ENCODE measurements at places on chromosomes 5 and 9.

DNA sequence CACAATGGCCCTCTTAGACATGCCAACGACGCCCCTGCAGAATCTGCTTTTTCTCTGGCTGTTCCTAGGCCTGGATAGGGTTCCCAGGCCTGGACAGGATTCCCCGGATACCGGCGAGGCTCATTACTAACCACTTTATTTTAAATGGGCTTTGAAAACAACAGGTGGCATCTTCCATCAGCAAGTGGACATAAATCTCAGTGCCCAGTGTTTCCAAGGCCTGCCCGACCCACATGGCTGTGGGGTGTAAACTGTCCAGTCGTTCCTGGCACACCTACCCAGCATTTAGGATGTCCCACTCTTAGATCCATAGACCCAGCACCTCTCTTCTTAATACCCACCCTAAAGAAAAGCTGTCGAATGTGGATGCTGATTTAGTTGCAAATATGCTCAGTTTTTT, 896 bp downstream of the CMBL start:
- no peak for DNase-seq

DNA sequence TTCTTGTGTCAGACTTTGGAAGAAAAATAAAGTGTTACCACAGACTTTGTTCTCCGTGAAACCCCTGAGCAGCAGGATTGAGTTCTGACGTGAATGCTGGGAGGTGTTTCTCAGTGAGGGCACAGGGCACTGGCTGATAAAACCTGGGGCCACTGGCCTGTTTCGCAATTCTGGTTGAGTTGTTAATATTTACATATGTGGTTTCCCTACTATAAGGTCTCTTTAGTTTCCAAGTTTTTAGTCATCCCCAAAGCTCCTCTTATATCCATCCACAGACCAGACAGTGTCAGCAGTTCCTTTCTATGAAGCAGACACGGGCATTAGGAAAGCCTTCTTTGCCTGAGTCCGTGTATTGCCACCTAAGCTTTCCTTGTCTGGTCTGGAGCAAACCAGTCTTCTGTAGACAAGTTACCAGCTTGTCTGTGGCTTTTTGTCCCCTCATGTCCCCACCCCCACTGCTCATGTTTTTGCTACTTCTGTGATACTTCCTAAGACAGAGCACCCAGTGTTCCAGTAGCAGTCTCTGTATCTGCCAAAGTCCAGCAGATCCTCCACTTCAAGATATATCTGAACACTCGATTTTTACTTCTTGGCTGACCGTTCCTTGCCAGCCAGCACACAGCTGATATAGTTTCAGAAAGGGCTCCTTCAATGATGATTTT, 42.0 kb downstream of the ACO1 start:
- no peak for DNase-seq

DNA sequence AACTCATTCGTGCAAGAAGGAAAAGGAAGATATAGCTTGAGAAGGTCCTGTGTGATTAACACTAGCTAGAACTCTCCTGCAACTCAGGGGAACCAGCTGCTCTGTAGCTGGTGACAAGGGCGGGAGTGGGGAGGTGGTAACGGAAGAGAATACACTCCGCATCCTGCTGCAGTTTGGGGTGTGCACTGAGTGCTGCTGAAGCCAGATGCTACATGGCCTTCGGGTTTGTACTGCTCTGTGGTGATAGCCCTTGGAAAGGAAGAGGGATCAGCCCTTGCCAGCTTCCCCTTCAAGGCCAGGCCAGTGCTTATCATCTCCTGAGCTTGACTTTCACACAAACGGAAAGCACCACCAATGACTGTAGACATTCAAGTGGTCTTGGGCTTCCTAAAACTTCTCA, 34.3 kb downstream of the FRMD3 start:
- DNase-seq = no peak

GRCh38 chr5:142686210-142686734, 382 bp upstream of the FGF1 start:
- no peak for DNase-seq

DNA sequence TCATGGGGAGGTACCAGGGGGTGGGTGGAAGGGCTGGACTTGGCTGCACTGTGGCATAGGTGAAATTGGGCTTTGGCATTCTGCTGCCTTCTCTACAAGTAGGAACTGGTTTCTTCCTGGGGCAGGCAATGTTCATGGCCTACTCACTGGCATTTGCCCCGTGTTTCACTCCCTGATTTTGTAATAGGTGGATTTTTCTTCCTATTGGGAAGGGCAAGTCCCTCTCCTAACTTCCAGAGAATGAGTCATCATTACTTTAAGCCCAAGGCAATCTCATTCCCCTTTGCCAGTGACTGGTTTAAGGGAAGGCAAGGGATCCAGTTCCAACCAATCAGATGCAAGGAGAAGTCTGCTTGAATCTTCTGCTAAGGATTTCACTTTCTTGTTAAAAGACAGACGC, 67.9 kb upstream of the ANKRD55 start:
- no peak for DNase-seq

GRCh38 chr9:128416014-128416413, 4.6 kb upstream of the CERCAM start:
- DNase-seq = no peak

DNA sequence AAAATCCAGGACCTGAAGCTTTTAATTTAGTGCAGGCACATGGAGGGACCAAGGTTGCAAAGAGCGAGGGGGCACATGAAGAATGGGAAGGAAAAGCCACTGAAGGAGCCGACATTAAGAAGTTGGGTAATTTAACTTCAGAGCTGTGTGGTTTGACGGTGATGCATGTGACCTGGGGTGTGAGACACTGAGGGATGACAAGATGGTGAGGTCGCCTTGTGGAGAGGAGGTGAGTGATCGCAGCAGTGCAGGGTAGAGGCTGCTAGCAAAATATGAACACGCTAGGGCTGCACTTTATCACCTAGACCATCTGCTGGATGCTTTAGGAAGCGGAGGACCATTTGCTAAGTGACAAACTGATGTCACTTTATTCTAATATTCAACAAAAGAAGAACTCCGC, 339.0 kb upstream of the KIF2A start:
- DNase-seq = no peak

DNA sequence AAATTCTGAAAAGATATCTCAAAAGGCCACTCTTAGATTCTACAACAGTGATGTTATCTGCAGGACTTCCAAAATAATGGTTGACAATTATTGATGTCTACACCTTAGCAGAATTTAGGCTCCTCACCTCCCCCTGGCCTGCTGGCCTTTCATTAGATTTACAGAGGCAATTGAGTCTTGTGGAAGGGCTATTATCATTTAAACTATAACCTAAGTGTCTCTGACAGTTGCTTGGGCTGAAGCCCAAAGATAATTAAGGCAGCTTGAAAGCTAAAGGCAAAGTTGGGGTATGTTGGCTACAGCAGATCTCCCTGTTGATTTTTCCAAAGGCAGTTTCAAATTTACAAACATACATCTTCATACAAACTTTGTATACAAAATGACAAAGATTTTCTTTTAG, 912.3 kb downstream of the TAF11L14 start:
- DNase-seq = no peak

DNA sequence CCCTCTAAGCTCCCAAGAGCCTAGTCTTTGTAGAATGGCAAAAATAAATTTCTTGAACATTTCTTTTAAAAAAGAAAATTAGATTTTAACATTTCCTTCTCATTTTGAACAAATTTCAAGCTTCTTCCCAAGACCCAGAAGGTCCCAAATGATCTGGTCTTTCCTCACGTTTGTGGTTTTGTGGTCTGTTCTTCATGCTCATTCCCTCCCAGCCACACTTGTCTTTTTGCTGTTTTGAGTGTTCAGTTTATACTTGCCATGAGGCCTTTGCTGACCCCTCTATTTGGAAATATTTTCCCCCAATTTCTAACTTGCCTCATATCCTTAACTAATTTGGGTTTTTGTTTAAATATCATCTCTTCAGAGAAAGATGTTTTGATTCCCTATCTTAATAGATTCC, 133.4 kb upstream of the PAPPA start:
- no peak for DNase-seq

DNA sequence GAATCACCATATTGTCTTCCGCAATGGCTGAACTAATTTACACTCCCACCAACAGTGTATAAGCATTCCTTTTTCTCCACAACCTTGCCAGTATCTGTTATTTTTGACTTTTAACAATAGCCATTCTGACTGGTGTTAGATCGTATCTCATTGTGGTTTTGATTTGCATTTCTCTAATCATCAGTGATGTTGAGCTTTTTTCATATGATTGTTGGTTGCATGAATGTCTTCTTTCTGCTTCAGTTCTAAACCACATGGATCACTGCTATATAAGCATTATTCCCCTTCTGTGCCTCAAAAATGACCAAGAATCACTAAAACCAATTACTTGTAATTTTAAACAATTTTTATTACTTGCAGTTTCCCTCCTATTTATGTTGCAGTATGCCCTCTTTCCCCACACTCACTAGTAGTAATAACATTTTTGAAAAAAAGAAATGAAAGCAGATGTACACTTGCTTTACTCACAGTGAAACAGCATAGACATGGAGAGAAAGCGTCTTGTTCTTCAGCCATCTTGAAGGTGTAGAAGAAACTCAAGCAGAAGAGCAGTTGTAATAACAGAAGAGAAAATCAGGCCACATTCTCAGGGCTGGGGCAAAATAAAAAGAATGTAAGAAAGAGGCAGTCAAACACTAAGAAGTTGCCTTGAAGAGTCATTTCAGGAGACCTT, 4.5 kb upstream of the TMEM252 start:
- DNase-seq = no peak

DNA sequence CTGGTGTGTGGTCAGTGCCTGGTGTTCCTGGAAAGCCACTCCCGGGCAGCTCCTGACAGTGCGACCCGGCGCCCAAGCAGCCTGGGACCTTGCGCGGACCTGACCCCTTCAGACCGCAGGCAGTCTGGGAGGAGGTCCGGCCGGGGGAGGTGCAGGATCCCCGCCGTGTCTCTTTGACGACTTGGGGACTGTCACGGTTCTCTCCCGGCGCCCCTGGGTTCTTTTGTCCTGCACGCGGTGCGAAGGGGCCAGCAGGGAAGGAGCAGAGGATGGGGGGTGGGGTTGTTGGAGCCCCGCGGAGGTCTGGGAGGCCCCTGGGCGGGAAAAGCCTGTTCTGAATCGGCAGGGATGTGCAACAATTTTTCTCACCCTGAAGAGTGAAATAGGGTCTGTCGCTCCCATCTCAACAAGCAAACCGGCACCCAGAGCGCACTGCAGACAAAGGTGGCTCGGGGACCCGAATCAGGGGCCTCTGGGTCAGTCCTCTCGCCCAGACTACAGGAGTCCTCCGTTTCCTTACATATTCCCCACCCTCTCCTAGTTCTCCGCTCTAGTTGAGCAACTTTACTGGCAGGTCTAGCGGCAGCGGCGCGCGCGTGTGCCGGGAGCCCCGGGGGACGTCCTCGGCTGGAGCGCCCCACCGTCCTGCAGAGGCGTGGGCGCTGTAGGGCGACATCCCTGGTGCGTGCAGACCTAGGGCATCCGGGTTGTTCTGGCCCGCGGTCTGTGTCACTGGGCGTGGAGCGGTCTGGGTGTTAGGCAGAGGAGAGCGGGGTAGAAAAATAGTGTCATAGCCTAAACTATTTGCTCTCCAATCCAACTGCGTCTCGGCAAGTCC, 1.2 kb downstream of the VCAN start:
- DNase-seq = peak; percentile 77

- DNase-seq = no peak
Measured at GRCh38 chr5:160970605-160971191, 118.7 kb upstream of the ATP10B start.

DNA sequence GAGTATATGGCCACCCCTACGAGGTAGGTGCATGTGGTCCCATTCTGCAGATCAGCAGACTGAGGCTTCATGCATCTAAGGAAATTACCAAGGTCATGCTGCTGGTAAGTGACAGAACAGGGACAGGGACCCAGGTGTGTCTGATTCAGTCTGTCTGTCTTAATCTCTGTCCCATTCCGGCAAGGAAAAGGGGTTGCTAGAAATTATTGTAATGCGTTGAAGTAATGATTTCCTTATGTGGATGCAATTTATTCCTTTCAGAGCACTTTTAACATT, 76.8 kb downstream of the AMBP start:
- no peak for DNase-seq

DNA sequence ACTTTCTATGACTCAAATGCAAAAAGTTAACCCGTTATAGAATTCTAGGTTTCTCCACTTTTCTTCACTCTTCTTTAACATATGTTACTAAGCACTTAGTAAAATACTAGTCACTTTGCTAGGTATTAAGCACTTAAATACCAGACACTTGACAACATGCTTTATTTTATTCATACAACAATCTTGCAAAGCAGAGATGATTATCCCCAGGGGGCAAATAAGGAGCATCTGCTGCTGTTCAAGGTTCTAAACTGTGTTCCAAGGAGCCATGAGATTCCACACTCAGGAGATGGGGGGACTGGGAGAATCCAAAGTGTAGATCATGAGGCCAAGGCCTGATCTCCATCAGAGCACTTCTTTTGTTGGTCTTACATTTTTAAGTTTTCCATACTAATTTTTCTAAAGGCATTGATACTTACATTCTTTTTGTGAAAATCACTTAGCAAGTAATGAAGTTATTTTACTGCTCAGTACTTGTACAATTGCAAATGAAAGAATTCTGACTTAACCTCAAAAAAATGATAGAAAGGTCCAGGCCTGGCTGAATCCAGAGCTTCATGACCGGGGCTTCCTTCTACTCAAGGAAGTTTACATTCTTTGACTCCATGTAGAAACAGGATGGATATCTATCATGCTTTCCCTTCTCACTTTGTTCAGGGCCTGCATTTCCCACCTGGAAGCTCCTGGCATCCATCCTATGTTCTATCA, 504.4 kb upstream of the WWC1 start:
- no peak for DNase-seq

GRCh38 chr9:113973963-113974413, 97.9 kb downstream of the ZNF618 start:
- DNase-seq = no peak

- no peak for DNase-seq
Measured at GRCh38 chr9:70315389-70315788, 56.6 kb downstream of the SMC5 start.

GRCh38 chr9:130634191-130634768, 30.1 kb upstream of the PRDM12 start:
- DNase-seq = no peak

DNA sequence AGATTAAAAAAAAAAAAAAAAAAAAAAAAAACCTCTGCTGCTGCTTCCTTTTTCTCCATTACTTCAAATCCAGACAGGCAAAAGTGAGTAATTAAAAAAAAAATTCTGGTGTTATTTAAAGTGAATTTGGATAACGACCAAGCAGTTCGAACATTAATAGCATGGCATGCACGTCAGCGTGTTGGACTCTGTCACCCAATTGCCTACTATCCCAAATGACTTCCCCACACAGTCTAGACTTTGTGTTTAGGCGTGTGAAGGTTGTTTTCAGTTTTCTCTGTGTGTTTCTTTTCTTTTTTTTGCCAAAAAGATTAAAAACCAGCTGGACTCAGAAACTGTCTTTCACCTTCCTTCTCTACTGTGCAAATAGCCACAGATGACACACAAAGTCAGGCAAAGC, 321.4 kb downstream of the MSX2 start:
- DNase-seq = no peak

All from right hindlimb (tissue), 1 donor.